ENCODE measurements at places on chromosomes 3 and 15.

DNA sequence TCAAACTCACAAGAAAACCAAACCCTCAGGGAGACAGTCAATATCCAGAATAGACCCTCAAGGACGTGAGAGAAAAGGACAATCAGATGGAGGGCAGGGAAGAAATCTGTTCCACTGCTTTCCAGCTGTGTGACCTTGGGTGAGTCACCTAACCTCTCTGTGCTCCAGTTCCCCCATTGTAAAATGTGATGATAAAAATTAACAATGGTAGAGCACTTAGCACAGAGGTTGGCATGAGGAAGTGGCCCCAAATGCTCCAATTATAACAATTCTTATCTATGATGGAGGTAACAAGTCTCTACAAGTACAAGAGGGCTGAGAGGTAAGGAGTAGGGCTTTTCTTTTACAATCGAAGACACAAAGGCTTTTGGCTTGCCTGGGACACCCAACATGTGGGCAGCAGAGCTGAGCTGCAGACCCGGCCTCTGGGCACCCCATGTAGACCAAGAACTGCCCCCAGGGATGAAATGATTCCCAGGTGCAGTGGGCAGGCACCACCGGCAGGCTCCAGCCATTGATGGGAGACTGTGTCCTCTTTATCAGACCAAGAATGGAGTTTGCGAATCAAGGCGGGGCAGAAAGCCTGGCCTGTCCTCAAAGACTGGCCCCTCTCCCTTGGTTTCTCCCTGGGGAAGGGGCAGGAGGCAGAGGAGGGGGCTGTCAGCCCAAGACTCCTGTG is 22.0 kb downstream of the WNT7A start:
- no peak for DNase-seq

DNA sequence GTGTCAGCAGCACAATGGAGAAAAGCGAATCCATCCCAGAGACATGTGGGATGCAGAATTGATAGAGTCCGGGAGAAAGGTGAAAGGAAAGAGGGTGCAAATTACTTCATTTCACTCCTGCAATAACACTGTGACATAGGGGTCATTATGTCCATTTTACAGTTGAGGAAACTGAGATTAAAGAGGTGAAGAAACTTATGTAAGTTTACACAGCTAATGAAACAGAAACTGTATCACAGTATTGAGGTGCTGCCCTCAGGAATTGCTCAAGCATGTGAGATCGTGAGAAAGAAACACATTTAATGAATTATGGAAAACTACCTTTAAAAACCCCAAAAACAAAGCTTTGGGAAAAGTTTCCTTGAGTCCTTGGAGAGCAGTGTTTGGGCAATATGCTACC is 103.6 kb upstream of the PFN2 start:
- DNase-seq = no peak

DNA sequence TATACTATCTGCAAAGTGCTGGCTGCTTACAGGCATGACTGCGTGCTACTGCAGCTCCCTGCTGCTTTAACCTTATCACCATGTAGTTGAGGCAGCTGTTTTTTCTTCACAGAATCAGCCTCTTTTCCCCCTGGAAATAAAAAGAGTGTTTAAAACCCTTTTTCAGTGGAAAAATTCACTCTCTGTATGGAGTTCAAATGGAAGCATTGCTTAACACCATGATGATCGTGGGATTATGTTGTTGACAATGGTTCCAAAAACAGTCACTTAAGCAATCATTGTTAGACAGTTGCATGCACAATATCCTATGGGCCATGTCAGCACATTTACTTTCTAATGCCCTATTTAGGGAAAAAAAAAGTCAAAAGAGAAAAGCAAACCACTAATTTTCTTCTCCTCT is 536.4 kb downstream of the UNC13C start:
- no peak for DNase-seq

GRCh38 chr3:45771831-45772230 is 24.5 kb downstream of the SLC6A20 start:
- no peak for DNase-seq

- no peak for DNase-seq
These were observed 426 bp downstream of the KAT2B start for GRCh38 chr3:20040548-20041196.

- DNase-seq = no peak
These were observed 2.2 kb upstream of the UBA3 start for GRCh38 chr3:69082361-69082760.

DNA sequence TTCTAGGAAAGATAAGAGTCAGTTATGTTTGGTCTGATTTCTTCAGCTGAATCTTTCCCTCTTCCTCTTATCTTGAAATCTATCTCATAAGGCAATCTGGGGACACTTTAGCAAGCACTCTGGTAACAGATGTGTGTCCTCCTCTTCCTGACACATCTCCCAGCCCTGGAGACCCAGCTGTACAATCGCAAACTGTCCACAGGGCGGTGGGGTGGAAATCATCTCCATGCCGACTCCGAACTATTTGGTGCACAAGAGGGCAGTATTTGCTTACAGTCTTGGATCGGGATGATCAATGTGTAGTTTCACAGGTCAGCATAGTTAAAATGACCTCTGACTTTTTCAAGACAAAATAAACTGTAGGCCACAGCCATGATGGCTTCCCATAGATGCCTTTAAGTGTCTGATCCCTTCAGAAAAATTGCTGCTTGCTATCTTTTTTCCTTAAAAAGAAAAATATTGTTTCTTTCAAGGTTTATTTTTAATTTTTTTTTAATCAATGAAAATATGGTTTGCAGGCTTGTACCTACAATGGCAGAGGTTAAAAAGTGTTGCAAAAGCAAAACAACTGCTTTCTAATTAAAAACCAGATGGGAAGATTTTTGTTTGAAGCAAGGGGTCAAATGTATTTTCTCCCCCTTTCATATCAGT is 17.7 kb downstream of the EEFSEC start:
- no peak for DNase-seq

DNA sequence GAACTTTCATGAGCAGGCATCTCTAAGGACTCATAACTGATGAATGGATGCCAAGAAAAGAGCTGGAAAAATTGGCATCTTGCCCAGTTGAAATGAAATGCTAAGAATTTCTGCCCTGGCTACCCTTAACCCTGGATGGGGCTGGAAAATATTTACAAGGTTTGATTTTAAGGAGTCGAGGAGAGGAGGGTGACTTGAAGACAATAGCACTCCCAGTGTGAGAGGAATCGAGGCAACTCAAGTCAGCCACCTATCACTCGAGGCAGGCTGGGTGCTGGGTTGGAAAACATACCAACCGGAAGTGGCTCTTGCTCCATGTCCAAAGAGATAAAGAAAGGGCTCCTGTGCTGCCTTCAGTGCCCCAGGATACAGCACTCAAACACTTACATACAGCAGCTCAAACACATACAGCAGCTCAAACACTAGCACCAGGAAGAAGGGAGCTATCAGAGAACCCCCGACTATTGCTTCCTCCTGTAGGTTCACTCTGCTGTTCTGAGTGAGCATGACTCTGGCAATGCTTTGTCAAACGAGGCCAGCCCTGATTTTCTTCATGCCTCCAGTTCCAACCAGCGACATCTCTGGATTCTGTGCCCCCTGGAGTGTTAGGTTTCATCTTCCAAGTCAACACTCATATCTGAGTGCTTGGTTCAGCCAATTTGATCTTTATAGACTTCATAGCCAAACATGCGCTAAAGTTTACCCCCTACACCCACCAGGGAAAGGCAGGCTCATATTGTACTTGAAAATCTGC is 4.9 kb downstream of the PRICKLE2 start:
- DNase-seq = no peak

GRCh38 chr3:128973988-128974564 is 19.8 kb downstream of the CFAP92 start:
- no peak for DNase-seq

DNA sequence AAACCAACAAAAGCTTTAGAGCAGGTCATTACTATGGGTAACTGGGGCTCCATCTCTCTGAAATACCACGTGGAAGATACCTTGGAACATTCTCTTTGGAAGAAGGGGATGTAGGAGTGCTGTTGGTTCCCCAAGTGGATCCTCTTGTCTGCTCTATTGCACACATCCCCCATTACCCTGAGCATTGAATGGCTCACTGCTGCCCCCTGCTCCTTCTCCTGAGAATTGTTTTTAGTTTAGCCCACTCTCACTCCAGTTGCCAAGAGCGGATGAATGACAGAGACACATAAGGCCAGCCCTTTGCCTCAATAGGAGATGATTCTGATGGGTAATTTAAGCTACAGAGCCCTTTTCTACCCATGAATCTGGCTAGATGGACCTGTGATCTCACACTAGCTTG is 135.6 kb upstream of the SUCLG2 start:
- no peak for DNase-seq

DNA sequence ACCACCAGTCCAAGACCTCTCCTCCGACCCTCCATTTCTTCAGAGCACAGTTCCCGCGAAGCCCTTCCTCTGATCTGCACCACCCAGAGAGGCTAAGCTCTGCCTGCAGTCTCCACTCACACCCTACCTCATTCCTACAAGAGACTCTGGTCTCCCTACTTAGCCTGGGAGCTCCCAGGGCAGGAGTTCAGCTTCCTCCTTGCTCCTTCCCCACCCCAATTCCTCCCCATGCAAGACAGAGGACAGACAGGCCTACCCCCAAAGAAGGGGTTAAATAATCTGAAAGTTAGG is 12.6 kb upstream of the VIPR1 start:
- DNase-seq = no peak

- DNase-seq = no peak
These were observed 63.5 kb downstream of the FSIP1 start for GRCh38 chr15:39719109-39719508.

- no peak for DNase-seq
These were observed 2.3 kb upstream of the VPS18 start for GRCh38 chr15:40891810-40892446.

DNA sequence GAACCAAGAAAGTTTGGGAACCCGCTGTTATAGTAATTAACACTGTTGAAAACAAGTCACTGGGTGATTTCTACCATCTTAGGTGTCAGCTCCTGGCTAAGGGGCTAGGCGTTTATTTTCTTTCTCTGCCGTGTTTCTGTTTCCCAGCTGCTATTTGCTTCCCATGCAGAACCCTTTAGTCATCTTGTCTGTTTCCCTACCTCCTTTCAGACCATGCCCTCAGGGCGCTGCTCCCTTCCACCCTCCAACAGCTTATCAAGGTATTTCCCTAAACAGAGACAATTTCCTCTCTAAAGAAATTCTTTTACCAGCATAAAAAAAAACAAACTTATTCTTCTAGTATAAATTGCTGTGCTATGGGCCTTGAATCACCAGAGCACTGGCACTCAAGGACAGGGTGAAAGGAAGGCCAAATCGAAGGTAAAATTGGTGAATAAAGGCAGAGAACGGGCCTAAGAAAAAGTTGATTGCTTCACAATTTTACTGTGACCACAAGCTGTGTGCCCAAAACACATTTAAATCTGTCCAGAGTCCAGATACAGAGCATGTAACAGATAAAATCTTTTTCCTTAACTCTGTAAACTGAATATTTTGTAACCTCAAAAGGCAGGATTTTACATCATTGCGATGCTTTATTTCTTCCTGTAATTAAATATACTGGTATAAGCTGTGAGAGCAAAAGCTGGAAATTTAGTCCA is 319.2 kb downstream of the ZNF621 start:
- no peak for DNase-seq

GRCh38 chr3:77189684-77190083 is 149.8 kb downstream of the ROBO2 start:
- no peak for DNase-seq

DNA sequence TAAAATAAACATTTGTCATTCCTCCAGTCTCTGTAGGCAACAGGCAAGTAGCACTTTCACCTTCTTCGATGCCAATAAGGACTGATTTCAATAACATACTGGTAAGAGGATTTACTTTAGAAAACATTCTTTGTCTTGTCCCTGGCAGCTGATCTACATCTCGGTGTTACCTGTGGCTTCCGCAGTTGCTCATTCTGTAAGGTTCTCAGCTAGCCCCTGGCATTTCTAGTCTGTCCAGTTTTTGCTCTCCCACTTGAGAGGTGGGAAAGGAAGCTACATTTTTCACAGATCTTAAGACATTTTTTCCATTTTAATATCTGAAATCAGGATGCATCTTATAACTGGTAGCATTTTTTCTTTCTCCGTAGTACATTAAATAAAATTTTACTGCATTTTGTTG is 19.7 kb upstream of the MAP6D1 start:
- DNase-seq = no peak

- no peak for DNase-seq
These were observed 761.3 kb downstream of the AGBL1 start for GRCh38 chr15:86840996-86841395.

DNA sequence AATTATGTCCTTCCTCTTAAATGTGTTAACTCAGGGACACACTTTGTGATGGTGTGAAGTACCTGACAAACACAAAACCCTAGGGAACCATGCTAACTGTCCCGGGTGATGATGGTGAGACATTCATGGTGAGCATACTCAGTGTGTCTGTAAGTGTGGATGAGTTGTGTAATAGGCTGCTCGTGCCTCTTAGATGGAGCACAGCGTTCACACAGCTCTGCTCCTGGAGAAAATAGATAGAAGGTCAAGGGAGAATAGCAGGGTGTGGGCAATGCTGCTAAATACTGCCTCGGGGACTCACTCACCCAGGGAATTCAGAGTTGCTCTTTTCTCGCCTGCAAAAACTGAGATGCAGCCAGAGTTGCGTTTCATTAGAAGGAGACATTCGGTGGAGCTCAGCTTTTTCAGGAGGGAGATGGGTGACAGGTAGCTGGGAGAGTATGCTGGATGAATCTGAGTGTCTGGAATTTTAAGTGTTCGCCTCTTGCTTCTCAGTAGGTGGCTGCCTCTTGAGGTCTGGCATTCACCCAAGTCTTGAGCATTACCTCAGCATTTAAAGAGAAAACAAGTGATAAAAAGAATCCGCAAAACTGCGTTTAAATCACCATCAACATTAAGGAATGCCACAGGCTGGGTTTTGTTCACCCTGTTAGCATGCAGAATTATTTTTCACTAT is 813.2 kb downstream of the AGBL1 start:
- no peak for DNase-seq

- no peak for DNase-seq
These were observed 337.2 kb upstream of the DNAJC19 start for GRCh38 chr3:181326637-181327223.

DNA sequence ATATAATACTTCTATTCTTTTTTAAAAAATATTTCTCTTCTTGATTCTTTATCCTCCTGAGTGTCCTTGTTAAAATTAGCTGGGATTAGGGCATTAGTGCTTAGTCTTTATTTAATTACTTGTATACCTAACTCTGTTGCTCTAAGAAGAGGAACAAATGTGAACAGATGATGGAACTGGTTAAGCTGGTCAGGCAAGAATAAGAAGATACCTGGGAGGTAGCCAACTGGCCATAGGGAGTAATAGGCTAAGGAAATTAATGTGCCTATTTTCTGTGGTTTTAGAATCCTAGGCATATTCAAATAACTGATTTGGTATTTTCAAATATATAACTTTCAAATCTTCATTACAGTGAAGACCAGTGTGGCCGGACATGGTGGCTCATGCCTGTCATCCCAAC is 54.4 kb downstream of the EIF3J start:
- no peak for DNase-seq

GRCh38 chr3:191348098-191348497 is 17.8 kb upstream of the UTS2B start:
- no peak for DNase-seq

All from NCI-H1436 treated with DMSO at 0.1 percent for 48 hours (cell line).